ENCODE measurements at places on chromosomes 13 and 19.

DNA sequence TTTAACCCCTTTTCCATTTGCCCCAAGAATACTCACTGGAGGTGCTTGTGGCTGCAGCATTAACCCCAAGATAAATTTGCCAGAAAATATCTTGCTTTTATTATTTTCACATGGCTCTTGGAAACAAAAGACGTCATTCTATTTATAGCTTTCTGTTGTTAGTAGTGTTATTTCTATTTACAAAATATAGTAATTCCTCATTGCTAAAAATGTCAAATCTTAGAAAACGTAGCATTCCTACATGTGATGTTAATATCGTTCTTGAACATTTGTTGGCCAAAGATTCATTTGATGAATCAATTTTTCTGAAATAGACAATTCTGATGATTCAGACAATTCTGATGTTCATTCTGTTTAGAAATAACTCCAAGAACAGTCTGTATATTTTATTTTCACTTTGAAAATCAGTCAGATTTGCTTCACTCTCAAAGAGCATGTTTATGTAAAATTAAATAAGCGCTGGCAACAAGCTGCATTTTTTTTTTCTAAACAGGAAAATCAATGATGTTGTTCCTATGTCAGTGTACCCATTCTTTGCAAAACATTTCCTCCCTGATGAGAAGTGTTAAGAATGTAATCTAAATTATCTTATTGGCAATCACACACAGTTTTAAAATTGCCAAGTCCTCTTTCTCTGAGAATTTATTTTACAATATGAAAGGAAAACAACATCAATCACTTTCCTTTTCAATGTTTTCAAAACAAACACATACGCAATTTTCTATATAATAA is 334.0 kb downstream of the KCTD12 start:
- DNase-seq, result no peak

DNA sequence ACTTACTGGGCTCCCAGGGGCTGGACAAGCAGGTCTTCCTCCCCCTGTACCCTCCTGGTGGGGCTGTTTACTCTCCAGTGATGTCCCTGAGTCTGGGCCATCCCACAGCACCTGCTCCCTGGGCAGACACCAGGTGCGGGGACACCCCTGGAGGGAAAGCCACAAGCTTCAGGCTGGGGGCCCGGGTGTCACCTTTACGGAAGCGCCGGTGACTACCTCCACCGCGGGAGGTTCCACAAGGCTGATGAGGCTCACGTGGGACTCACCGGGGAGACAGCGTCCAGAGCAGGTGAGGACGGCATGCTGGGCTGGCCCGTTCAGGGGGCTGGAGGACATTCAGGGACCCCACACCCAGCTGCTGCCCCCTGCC is 24.9 kb downstream of the NFILZ start:
- DNase-seq, result no peak

GRCh38 chr19:11092181-11092538 is 2.9 kb downstream of the LDLR start:
- DNase-seq, result no peak

DNA sequence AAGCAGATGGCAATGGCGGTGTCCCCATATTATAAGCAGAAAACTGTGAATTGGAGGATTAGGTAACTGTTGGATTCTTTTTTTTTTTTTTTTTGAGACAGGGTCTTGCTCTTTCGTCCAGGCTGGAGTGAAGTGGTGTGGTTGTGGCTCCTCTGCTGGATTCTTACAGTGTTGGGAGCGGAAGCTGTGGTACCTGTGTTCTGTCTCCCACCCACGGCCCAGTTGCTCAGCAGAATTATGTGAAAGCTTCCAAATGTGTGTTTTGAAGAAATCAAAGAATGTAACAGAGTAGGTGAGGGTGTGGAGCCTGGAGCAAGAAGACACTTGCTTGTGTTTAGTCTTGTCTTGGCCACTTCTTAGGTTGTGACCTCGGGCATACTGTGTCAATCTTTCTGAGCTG is 295.6 kb downstream of the SHISA2 start:
- no peak for DNase-seq

DNA sequence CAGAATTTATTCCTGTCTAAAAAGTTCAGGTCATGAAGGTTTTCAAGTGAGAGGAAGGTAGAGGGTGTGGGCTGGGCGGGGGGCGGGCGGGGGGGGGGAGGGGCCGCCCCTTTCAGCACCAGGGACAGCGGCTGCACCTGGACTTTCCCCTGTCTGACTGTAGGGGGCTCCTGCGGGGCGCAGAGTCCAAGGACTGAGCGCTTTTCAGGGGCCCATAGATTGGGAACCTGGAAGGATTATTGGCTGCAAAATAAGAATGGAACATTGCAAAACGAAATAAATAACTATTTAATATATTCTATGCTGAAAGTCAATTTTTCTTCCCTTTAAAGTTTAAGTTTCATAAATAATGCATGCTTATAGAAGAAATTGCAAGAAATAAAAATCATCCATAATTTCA is 8.9 kb upstream of the CYP4F3 start:
- no peak for DNase-seq

DNA sequence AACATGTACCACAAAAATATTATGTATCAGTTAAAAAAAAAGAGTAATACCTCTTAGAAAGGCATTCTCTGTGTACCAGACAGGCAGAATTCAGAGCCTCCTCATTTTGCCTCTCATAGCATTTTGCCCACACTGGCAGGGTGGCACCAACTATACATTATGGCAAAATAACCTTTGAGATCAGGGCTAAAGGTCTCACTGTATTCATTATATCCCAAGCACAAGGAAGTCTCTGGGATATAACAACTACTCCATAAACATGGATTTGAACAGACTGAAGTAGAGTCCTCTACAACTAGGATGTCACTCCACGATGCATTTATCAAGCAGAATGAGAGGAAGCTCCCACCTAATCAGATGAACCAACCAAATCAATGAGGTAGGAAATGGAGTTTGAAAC is 10.6 kb downstream of the SUCLA2 start:
- DNase-seq, result no peak
